T47D (cell line): ENCODE measurements at places on chromosomes 16 and 17.
A peak's percentile ranks its signal among the peaks of the same experiment; 100 is the strongest.

DNA sequence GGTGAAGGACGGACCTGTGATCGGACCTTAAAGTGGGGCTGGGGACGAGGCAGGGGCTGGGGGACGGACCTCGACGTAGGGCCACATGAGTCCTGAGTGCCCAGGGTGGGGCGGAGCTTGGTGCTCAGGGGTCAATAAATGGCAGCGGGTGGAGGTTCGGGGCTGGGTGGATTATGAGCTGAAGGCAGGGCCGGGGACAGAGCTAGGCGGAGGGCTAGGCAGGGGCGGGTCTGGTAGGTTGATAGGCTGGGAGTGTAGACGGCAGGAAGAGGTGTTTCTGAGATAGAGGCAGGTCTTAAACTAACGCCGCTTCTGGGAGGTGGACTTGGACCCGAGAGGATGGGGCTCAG, 733 bp downstream of the CHRNB1 start:
- no peak for DNase-seq

- DNase-seq = no peak
Measured at GRCh38 chr17:74280093-74280513, 6.1 kb downstream of the DNAI2 start.

DNA sequence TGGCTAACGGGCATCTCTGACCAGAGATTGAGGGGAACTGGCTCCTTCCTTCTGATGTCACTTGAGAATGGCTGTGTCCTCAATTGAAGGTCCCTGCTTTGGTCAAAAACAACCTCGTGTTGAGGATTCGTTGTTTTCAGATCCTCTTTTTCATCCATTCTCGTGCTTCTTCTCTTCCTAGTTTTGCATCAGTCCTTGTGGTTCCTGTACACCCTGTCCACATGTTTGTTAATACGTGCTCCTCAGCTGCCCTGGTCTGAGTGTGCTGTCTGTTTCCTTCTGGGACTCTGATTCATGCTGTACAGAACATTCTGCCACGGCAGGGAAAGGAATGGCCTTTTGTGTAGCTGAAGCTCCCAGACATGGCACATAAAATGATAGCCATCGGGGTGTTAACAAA, 863.2 kb upstream of the GOT2 start:
- no peak for DNase-seq

GRCh38 chr17:4304417-4305027, 40.7 kb upstream of the ANKFY1 start:
- DNase-seq = peak; percentile 28

DNA sequence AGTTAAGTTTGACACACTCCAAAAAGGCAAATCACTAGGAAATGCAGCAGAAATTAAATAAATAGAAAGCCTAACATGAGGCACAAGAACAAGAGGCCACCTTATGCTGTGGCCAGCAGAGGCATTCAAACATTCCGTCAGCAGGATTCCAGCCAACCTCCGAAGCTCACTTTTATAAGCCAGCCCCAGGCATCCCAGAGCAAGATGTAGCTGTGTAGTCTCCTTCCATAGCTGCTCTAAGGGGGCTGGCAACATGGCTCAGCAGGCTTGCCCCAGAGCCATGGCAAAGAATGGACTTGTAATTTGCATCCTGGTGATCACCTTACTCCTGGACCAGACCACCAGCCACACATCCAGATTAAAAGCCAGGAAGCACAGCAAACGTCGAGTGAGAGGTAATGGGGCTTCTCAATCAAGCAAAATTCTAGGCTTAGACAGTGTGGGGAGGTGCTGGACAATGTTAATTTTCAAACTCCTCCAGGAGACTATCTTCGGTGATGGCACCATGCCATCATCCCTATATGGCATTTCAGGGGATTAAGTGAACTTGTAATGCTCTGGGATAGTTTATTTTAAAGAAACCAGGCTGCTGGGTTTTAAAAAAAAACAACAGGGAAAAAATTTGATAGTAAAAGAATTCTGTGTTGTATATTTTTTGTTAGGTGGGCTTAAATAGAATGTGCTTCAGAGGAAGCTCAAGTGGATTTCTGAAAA, at the start of gene CLEC3A:
TSS of gene CLEC3A (plus strand) at position 202 of the 714 bp plus-strand sequence. CDS start at position 281, 79 bp downstream.
- DNase-seq = peak; percentile 36

GRCh38 chr17:74339537-74340195, 13.6 kb downstream of the KIF19 start:
- DNase-seq = no peak

DNA sequence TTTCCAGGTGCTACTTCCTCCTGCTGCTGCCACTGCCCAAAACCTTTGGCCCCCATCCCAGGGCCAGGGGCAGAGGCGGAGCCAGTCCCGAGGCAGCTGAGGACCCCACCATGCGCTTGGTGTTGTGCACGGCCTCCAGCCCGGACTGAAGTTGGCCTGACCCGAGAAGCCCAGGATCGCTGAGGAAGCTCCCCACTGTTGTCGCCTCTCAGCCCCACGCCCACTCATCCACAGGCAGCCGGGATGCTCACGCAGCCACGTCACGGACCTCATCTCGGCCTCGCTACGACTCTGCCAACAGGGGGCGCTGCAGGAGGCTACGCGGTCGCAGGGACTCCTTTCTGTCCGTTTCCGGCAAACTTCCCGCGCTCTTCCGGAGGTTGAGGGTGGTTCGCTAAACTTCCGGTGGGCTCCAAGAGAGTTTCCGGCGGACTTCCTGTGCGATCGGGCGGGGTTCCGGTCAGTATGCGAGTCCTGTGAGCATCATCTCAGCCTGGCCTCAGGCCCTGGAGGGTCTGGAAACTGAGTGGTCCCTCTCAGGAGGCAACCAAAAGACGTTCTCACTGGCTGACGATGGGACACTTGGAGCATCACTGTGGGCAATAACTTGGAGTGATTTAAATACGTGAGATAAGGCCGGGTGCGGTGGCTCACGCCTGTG, 12.4 kb downstream of the ZG16B start:
- no peak for DNase-seq

DNA sequence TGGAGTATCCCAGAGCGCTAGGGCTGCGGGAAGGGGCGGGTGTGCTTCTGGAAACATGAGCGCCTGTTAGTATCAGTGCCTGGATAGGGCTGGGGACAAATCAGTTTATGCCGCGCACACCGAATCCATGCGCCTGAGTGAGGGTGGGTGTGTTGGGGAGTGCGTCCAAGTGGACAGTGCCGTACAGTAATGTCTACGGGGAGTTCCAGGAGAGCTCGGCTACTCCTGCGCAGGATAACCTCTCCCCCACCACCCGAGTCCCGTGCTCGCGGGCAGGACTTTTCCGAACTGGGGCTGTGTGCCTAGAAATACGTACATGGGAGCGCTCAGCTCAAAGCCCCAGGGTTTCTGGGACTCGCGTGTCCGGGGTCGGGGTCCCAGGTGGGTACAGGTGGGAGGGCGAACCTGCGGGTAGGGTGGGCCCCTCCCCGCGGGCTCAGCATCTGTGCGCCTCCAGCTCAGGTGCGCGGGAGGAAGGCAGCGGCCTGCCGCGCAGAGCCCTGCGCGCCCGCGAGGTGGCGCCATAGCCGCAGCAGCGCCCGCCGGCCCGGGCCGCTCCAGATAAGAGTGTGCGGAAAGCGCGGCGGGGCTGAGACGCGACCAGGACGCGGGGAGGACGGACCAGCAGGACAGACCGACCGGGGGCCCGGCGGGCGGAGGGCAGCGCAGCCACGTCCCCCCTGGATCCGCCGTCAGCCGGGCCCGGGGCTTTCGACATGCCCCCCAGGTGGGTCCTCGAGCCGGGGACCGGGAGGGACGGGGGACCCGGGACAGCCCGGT, at the start of gene HIC1:
TSS of gene HIC1 (plus strand) at position 592 of the 780 bp plus-strand sequence. CDS start 1,588 bp downstream, outside the sequence.
- DNase-seq = peak; percentile 48

DNA sequence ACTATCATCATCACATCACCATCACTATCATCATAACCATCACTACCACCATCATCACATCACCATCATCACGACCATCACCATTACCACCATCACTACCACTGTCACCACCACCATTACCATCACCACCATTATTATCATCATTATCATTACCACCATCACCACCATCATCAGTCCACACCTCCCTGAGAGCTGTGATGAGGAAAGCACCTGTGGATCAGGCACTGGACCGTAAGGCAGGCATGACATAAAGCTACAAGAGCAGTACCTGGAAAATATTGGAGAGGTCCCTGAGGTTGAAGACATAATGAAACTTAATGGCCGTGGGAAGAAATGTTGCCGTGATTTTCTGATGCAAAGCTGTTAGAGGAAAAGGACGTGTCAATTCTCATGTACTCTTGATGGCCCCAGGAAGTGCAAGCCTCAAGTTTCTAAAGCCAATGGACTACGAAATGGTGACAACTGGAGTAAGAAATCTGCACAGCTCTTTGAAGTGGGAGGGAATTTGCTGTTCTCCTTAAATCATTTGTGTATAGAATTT, 98.4 kb downstream of the DNAH17 start:
- DNase-seq = no peak

GRCh38 chr17:1179818-1180742, at the start of gene ABR:
Gene ABR, minus strand, starts transcription at chr17:1179981. Its CDS starts 254 bp downstream, at chr17:1179727.
- DNase-seq = no peak

- no peak for DNase-seq
Measured at GRCh38 chr17:6374761-6375312, 60.1 kb downstream of the AIPL1 start.

- no peak for DNase-seq
Measured at GRCh38 chr17:43659823-43660617, 1.7 kb downstream of the MEOX1 start.

- DNase-seq = no peak
Measured at GRCh38 chr16:10323528-10323869, 62.4 kb upstream of the ATF7IP2 start.

DNA sequence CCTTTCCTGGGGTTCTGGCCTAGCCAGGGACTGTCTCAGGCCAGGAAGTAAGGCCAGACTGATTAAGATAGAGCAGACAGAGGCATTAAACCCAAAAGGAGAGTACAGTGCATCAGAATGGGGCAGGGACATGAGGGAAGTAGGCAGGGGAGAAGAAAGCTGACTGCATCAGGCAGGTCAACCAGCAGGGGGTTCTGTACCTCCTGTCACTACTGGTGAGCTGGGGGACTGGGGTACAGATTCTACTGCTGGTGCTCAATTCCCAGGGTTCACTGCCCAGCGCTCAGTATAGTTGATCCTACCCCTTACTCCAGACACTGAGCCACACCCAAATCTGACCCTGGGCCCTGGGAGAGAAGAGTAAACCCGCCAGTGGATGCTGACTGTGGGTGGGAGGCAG, 12.9 kb upstream of the MTMR4 start:
- DNase-seq = no peak

DNA sequence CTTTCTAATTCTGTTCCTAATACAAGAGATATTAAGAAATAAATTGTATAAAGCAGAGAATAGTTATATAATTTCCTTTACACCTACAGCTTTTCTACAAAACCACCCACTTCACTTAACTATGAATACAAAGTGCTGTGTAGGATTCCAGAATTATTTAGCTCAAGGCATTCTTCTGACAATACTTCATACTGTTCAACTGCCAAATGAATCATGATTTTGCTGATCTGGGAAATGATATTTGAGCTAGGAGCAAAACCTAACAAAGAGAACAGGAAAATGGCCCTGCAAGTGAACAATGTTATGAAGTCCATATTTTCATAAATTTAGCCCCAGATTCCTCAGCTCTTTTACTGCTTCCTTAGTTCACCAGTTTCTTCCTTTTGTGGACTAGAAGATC, 12.9 kb downstream of the BBS2 start:
- DNase-seq = peak; percentile 4

DNA sequence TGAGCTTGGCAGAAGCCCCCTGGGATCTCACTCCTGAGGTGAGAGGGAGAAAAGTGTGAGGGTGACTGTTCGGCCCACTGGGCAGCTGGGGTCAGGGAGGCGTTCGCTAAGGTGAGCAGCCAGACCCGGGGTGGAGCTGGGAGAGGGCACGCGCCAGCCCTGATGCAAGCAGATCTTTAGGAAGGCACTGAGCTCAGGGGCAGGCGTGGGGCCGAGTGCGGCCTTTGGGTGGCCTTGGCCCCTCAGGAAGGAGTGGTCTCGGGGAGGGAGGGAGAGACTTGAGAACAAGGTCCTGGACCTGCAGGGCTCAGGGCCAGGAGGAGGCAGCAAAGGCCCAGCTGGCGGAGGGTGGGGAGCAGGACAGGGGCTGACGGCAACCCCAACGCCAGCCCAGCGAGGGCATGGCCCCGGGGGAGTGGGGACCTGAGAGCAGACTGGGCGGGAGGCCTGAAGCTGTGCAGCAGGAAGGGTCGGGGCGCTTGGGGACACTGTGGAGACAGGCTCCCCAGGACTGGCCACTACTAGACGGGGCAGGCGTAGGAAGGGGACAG, 14.5 kb upstream of the WDR45B start:
- no peak for DNase-seq

DNA sequence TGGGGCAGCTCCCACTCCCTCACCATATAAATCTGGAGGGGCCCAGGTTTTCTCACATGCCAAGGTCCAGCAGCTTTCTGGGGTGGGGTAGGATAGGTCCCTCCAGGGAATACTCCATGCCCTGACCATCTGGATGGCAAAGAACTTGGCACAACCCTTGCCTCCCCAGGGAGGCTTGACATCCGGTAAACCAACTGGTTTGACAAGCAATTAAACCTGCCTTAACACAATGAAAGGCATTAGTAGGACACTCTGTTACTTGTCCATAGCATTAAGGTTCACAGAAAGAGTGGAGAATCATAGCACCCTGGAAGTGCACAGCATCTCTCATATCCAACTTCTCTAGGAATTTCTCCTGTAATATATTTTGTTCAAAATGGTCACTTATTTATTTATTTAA, 63.9 kb upstream of the MAF start:
- DNase-seq = peak; percentile 10

DNA sequence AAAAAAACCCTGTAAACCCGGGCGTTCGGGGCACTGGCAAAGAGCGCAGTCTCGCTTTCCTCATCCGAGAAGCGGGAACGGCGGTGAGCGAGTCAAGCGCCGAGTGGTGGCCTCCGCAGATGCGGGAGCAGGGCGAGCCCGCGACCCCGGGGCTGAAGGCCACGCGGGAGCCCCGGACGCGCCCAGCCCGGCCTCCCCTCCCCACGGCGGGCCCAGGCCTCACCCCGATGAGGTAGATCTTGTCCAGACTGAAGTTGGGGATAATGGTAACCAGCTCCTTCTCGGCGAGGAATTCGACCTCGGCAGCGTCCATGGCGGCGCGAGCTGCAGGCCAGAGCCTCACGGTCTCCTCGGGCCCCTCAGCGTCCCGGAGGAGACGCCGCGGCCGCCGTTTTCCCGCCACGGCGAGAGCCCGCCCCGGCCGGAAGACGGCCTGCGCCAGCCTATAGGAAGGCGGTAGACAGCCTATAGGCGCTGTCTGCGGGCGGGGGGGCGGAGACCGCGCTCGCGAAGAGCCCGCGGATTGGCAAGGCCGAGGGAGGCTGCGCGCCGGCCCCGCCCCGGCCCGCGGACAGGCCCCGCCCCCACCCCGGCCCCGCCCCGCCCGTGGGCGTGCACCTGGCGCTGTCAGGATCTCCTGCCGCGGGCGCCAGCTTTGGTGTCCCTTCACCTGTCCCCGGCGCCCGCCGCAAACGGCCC, at the start of gene GINS2:
TSS of gene GINS2 (minus strand) at position 369 of the 699 bp plus-strand sequence. CDS start at position 313, 56 bp downstream.
- DNase-seq = peak; percentile 99
